RPMI7951 (cell line): ENCODE measurements at places on chromosomes 4 and X. TPM values are rescaled to one million over a fixed set of nuclear protein-coding genes. Genes with fewer than 3 reads are reported as not detected.
A peak's percentile ranks its signal among the peaks of the same experiment; 100 is the strongest.

The PDCL2 gene
- not detected in 2 replicates for total RNA-seq

The TMEM144 gene
- total RNA-seq: 0.78 and 2.5 TPM in 2 replicates

GRCh38 chrX:77440330-77440729, 6.9 kb upstream of the FGF16 start:
- no peak for DNase-seq

- no peak for DNase-seq
Measured at GRCh38 chrX:20218836-20219505, 47.7 kb downstream of the RPS6KA3 start.

DNA sequence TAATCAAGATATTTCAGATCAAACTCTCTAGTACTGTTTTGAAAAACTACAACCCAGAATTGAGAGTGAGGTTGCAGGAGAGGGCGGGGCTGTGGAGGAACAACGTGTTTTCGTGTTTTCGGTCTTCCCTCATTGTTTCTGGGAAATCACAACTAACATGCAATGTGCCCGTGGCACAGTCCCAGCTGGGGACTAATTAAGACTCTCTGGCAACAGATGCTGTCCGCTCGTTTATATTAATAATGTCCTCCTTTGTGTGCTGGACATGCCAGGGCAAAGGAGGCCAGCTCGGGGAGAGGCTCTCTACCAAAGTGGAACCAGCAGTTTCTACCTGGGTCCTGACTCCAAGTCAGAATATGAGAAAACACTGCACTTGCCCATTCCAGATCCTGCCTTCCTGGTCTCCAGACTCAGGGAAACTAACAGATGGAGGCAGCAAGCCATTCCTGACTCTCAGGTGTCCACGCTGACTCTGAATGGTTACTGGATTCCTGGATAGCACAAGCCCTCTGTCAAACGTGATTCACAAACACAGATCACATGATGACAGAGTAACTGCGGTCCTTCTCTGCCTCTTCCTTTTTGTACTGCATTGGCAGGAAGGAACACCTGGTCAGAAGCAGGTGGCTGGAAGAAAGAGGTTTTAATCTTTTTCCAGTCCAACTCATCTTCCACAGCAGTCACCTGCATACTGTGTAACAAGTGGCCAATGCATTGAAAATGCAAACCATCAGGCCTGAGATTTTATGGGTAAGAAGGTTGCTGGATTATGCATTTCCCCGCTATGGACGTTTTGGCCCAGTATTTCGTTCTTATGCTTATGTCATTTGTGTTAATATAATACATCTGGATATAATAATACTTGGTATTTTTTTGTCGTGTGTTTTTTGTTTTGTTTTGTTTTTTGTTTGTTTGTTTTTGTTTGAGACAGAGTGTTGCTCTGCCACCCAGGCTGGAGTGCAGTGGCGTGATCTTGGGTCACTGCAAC, 65.0 kb downstream of the COQ2 start:
- DNase-seq: peak; percentile 9

The UGT2A3 gene
- not detected in 2 replicates for total RNA-seq

DNA sequence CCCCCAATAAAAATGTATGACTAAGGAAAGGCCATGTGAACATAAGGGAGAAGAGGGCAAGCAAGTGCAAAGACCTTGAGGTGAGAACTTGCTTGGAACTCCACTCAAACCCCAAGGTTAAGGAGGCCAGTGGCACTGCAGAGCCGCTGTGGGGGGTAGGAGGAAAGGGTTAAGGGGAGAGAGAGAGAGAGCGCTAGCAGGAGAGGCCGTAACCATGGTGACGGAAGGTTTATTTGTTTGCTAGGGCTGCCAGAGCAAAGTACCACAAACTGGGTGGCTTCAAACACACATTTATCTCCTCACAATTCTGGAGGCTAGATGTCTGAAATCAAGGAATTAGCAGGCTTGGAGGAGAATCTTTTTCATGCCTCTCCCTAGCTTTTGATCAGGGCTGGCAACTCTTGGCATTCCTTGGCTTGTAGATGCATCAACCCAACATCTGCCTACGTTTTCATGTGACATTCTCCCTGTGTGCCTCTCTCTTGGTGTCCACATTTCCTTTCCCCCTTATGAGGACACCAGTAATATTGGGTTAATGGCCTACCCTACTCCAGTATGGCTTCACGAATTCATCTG, 35.2 kb downstream of the SMIM20 start:
- no peak for DNase-seq

DNA sequence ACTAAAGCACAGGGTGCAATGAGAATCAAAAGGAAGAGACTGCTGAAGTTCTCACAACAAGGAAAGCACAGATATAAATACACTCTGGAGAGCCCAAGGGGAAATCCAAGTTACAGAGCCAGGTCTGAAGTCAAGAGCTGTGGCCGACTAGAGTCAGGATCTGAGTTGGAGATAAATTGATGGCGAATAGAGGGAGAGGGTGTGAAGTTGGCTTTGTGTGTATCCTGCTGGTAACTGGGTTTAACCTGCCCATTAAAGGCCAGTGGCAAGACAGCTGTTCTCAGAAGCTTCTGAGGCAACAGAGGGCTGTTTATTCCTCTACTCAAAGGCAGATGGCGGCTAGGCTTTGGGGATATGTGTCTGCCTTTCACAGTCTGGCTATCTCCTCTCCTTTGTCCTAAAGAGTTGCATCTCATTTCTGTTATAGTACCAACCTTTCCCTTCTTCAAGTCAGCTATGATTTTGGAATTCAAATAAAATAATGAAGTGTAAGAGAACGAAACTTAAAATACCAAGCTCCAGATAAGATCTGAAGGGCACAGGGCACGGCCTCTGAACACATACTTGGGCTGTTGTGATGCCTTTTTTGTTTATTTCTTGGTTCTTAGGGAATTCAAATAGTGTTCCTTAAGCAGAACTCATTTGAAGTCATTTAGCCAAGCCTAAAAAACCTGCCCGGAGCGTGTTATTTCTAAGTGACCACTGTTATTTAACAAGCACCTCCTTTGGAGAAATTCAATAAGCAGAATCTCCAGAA, 142.1 kb downstream of the APBB2 start:
- DNase-seq: peak; percentile 35

The TMEM128 gene
- total RNA-seq: 20.2 and 30.1 TPM in 2 replicates
